ENCODE measurements at places on chromosomes 2 and 18.

DNA sequence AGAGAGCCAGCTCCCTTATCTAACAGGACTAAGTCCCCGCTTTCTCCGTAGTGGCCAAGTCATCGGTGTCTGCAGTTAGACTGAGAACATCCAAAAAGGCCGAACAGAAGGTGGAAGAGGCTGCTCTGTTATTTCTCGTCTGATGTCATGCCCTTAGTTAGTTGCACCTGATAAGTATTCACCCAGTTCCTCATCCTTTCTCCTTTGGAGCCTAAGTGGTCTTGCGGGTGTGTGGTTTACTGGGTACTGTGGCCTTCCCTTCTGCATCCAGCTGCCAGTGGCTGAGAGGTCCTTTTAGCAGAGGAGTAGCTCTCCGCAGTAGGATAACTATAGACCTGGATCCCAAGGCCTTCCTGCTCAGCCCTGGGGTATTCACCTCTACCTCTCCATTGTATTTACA is 211.6 kb downstream of the BCL2 start:
- DNase-seq, result no peak

DNA sequence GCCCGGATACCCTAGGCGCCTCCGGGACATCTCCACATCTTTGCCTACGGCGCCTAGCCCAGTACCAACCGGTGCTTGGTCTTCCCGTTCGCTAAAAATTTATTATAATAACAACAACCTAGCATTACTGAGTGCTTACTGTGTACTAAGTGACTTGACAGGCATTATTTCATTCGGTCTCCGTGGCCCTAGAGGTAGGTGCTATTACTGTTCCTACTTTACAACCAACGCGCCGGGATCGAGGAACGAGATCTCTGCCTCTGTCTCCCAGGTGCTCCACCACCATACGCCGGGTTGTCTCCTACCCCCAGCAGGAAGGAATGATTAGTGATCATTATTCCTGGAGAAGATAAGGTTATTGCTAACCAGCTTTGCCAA is 657 bp upstream of the BIN1 start:
- no peak for DNase-seq

GRCh38 chr18:49959176-49959575 is 145.8 kb upstream of the ACAA2 start:
- no peak for DNase-seq

- no peak for DNase-seq
Observed at GRCh38 chr2:115649731-115650130, 1207.3 kb downstream of the DPP10 start.

GRCh38 chr18:32156855-32157254 is 33.0 kb upstream of the MEP1B start:
- no peak for DNase-seq

DNA sequence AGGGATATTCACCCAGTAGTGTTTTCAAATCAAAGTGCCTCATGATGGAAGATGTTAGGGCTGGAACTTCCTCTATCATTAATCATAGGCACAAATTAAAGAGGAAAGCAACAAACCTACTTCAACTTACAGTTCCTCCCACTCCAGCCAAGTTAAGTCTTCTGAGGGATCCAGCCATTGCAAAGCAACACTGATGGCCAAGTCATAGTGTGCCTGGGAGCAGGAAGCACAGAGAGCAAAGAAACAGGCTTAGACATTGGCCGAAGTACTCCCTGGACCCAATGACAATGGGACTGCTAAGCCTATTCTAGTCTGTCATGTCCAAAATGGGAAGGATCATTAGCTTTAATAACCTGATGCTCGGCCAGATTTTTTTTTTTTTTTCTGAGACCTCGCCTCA is 7.0 kb downstream of the C2orf80 start:
- no peak for DNase-seq

DNA sequence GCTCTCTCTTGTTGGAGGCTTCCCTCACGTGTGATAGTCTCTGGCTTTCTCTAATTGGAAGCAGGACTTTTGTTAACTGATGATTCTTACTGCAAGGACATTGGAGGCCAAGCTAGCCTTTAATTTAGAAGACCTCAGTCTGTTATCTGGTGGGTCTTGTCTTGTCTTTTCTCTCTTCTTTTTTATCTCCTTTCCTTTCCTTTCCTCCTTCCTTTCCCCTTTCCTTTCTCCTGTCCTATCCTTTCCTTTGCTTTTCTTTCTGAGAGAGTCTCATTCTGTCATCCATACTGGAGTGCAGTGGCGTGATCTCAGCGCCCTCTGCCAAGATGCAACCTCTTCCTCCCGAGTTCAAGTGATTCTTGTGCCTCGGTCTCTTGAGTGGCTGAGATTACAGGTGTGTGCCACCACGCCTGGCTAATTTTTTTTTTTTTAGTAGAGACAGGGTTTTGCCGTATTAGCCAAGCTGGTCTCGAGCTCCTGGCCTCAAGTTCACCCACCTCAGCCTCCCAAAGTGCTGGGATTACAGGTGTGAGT is 18.1 kb downstream of the CCNYL1 start:
- DNase-seq, result no peak

- peak; percentile 81 for DNase-seq
Observed at GRCh38 chr2:69012310-69013141, 453 bp upstream of the ANTXR1 start.

GRCh38 chr2:80947601-80948130 is 643.1 kb upstream of the LRRTM1 start:
- no peak for DNase-seq

DNA sequence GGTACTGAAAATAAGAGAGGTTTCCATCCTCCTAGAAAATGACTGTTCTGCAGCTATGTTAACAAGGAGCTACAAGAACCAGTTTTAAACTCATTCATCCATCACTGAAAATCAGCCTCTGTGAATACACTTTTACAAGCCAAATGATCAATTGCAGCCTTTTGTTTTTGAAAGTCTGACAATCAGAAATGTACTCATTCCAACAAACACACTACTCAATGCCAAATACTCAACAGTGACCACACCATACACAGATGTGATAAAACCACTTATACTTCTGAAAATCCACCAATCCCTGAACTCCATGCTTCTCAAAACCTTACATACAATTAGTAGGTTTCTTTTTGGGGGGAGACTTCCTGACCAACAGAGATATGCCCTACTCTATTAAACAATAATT is 663.9 kb upstream of the CHAC2 start:
- no peak for DNase-seq

GRCh38 chr2:236945431-236946016 is 140.2 kb upstream of the COPS8 start:
- DNase-seq, result no peak

- DNase-seq, result peak; percentile 84
Observed at GRCh38 chr2:43178602-43179542, 47.5 kb downstream of the ZFP36L2 start.

DNA sequence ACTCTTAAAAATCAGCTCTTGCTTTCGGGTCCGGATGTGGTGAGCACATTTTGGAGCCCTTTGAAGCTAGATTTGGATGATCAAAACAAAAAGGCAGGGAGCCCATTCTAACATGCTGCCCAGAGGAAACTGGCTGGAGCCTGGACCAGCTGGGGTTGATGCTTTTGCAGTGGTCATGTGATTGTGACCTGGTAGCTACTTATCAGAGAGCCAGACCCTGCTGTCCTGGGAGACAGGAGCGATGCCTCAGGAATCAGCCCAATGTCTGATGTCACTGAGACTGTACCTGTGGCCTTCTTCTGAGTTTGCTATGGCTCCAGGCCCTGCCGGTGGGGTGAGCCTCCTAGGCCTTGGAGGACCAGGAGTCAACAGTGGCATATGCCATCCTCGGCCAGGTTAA is 18.7 kb upstream of the SCLY start:
- DNase-seq, result no peak

GRCh38 chr2:11669454-11670291 is at the start of gene NTSR2:
TSS of gene NTSR2 (minus strand) at chr2:11670195. CDS start at chr2:11670129, 66 bp downstream.
- peak; percentile 88 for DNase-seq

DNA sequence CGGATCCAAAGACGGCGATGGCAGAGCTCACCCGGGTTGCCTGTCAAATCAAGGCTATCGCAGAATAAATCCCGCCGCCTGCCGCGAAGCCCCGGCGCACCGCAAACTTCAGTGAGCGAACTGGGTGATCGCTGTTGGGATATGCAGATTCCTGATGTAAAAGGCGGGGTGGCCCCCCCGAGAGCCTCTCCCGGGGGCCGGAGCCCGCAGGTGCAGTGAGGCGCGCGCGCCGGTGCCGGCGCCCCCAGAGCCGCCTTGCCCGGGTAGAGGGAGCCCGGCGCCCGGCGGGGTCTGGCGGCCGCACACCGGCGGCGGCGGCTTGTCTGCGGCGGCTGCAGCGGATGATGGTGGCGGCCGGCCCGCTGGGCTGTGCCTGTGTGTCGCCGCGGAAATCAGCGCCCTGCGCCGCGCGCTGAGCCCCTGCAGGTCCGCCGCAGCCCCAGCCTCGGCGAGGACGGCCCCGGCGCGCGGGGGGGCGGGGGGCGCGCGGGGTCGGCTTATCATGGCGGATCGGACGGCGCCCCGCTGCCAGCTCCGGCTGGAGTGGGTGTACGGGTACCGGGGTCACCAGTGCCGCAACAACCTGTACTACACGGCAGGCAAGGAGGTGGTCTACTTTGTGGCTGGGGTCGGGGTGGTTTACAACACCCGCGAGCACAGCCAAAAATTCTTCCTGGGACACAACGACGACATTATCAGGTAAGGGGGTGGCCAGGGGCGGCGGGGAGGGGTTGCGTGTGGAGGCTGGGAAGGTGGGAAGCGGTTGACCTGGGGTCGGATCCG is 1.3 kb downstream of the EML6 start:
- peak; percentile 31 for DNase-seq

DNA sequence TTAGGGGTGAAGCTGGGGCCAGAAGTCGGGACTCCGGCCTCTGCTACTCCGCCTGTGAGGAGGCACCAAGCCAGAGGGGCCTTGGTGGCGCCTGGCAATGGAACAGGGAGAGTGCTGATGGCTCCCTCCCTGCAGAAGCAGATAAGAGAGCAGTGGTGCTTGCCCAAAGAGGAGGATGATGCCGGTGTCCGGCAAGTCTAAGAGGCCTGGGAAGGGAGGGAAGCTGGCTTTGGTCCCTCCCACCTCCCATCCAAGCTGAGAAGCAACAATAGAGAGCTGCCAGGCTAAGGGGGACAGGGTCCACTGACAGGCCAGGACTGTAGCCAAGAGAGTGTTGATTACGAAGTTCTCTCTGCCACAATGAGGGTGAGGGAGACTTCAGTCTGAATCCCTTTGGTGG is 479.5 kb downstream of the TNS1 start:
- DNase-seq, result no peak

- no peak for DNase-seq
Observed at GRCh38 chr18:50853863-50854271, 25.1 kb upstream of the ME2 start.

DNA sequence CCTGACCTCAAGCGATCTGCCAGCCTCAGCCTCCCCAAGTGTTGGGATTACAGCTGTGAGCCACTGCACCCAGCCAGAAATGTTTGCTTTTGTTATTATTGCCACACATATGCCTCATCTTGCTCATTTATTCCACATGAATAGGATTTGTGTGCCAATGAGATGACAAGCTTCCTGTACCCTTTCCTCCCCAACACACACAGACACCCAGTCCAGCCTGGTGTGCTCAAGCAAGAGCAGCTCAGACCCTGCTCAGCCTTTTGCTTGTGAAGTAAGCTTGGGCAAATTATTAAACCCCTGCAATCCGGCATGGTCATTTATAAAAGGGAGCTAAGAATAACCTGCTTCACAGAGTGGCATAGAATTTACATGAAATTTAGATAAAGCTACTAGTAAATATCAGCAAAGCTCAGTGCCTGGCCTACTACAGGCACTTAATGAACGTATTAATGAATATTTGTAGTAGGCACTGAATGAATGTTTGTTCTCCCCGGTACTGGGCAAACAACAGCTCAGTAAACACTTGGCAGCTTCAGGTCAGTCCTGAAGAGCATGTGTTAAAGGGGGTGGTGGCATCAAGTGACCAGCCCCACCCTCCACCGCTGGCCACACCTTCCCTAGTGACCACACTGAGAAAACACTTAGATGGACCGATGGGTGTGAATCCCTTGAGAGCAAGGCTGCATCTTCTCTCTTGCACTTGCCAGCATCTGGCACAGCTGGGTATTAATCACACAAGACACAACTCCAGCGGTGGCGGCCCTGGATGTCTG is 280.2 kb downstream of the SRBD1 start:
- no peak for DNase-seq

DNA sequence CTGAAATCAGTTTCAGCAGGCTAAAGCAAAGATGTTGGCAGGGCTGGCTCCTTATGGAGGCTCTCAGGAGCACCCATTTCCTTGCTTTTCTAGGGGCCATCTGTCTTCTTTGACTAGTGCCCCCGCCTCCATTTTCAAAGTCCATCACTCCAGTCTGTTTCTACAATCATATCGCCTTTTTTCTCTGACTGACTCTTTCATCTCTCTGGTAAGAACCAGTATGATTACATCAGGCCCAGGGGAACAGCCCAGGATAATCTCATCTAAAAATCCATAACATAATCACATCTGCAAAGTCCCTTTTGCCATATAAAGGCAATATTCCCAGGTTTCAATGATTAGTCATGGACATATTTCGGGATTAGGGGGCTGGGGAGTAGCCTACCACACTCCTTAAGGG is 57.0 kb downstream of the CUL3 start:
- DNase-seq, result no peak

DNA sequence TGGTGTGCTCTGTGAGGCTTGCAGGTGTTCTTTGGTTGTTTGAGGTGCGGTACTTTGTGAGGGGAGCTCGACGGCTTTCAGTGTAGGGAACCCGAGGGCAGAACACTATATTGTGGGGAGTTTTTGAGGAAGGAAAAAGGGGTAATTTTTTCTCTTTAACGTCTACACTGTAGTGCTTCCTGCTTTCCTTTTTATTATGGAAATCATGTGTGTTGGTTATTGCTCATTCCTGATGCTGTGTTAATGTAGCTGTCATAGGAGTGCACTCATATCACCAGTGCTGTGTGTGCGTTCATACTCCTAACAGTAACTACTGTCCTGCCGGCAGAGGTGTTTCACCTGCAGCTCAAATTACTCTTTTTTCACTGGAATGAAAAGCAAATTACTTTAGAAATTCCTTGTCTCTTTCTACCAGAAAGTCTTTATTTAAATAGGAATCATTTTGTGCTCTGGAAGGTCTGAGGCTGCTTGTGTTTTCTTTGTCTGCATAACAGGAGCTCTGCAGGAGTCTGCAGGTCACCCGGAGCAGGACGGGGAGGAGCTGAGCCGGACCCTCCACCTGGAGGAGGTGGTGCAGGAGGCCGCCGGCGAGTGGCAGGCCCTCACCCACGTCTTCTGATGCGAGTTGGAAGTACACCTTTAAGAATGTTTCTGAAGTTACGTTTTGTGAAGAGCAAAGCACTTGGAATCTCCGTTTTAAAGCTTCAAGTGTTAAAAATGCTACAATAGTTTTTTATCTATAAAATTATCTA is 145.5 kb downstream of the ZNF236 start:
- no peak for DNase-seq

- peak; percentile 78 for DNase-seq
Observed at GRCh38 chr18:54388203-54389142, 30.8 kb downstream of the C18orf54 start.

DNA sequence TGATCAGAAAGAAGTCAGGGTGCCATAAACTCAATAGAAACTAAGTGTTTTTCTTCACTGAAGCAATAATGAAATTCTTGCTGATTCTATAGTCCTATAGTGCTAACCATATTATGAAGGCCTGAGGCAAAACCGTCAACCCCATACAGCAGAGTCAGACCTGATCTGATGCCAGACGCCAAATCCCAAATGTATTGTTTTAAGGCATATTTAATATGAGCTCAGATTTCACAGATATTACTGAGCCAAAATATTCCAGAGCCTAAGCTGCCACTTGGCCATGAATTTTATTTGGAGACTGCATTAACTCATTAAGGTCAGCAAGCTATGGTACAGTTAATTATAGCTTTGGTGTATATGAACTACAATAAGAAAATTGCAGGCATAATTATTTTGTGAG is 53.4 kb downstream of the SCN1A start:
- no peak for DNase-seq

Data from AG08396 (cell line).